ENCODE measurements at places on chromosomes 7 and 10. TPM values are rescaled to one million over a fixed set of nuclear protein-coding genes. Genes with fewer than 3 reads are reported as not detected.

EMX2 gene
- not detected for total RNA-seq

- peak; percentile 3 for DNase-seq
- H3K36me3 ChIP-seq = no peaks in the 10 kb centered on the region
- H3K4me1 ChIP-seq = no peaks in the 10 kb centered on the region
- H3K27me3 ChIP-seq = peaks cover 2% of the 10 kb centered on the region
These were observed 83.5 kb downstream of the GNAT3 start for GRCh38 chr7:80428161-80429054.

- H3K36me3 ChIP-seq = peaks cover 43% of the 10 kb centered on the region
- peak overlapping the region; percentile 61 for H3K4me3 ChIP-seq
- no peaks in the 10 kb centered on the region for H3K27me3 ChIP-seq
- peaks cover 46% of the 10 kb centered on the region for H3K4me1 ChIP-seq
These were observed 61.7 kb upstream of the PPIF start for GRCh38 chr10:79285315-79286197.

DNA sequence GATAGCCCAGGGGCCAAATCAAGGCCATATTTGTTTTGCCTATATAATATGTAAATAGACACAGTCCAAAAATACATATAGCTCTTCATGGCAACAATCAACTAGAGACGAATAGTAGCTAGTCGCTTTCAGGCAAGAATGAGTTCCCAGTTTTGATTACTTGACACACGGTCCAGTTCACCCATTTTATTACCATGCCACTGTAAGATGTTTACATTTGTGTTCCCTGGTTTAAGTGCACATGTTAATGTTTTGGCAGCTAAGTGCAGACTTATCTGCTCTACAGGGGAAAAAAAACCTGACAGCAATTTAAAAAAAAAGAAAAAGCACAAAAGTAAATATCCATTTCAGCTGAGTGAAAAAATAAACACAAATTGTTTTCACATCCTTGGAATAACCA is 213.1 kb downstream of the TPK1 start:
- H3K4me1 ChIP-seq = no peaks in the 10 kb centered on the region
- no peak overlapping the region for H3K4me3 ChIP-seq
- H3K36me3 ChIP-seq = peaks cover 34% of the 10 kb centered on the region

GRCh38 chr10:110544958-110545537 is 22.4 kb upstream of the SMC3 start:
- H3K27ac ChIP-seq = no peak overlapping the region
- no peaks in the 10 kb centered on the region for H3K36me3 ChIP-seq
- no peak for DNase-seq
- H3K27me3 ChIP-seq = peaks cover 6% of the 10 kb centered on the region

DNA sequence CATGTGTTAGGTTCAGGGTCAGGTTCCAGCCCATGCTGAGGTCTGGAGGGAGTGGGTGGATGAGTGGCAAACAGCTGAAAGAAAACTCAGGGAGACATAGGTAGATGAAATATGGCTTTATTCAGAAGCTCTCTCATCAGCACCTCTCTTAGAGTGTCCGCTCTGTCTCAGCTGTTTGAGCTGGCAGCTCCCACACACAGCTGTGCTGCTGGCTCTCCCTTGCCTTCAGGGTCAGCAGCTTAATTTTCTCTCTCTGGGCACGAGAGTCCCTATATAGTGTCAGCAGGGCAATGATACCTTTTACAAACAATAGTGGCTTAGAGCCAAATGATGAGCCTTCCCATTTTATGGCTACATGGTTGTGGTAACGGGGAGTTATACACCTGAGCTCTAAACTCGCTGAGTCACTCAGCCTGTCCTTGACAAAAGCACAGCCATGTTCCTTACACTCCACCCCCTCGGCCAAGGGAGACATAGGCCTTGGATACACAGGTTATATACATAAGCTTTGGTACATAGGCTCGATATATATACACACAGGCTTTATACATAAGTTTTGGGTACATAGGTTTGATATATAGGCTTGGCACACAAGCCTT is 10.4 kb downstream of the RNF133 start:
- H3K27me3 ChIP-seq = no peaks in the 10 kb centered on the region
- no peaks in the 10 kb centered on the region for H3K36me3 ChIP-seq
- no peak overlapping the region for H3K4me3 ChIP-seq
- no peak for DNase-seq
- H3K27ac ChIP-seq = no peak overlapping the region
